Islet precursor cell (in vitro differentiated cells): ENCODE measurements at places on chromosomes 6 and 20.

DNA sequence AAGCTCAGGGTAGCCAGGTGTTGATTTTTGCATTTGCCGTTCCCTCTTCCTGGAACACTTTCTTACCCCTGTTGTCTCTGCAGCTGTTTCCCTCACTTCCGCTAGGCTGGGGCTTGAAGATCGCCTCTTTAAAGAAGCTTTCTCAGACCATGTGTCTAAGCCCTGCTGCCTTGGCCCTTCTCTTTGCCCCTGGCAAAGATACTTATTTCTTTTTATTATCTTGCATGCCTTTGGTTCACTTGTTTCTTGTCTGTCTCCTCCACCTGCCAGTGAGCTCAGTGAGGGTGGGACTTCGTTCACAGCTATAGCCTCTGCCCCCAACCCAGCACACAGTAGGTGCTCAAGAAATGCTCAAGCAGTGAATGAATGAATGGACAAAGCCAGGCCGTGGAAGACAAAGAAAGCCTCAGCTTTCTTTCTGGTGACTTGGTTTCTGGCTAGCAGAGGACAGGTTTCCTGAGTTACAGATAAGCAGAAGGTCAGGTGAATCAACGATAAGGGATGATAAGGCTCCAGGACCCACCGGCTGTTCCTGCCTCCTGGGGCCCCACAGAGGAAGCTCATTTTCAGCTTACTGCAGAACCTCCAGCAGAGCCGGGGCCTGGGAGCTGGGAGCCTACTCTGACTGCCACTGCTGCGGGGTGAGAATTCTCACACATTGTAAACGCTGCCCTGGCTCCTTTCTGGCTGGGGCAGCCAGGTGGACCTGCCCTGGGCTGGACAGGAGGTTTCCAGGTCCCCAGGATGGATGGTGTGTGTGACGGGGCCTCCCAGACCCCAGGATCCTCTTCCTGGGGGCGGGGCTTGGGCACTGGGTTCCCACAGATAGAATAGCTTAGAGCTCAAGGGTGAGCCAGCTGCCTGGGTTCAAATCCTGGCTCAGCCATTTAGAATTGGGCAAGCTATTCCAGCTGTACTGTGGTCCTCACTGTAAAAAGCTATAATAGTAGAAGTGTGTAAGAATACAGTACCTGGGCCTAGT, 29.8 kb downstream of the SNAI1 start:
- DNase-seq = no peak

GRCh38 chr6:111812060-111813038, 60.9 kb downstream of the FYN start:
- DNase-seq = peak; percentile 80

- DNase-seq = no peak
Observed at GRCh38 chr20:46946796-46947195, 52.2 kb downstream of the EYA2 start.

DNA sequence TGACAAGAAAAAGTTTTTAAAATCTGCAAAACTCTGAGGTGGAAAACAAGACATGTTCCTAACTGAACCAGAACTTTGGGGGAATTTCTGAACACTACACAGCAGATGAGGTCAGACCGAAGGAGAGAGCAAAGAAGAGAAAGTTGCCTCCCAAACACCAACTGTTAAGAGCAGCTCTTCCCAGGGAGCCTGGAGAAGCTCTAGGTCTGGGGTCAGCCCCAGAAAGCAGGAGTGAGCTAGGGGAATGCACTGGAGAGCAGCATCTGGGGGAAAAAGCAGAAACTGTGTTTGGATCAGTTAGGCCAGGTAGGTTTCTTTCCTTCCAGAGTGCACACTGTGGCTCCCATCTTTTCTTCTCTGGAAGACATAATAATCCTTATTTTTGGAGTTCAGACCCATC, 41.3 kb downstream of the FKBP5 start:
- DNase-seq = no peak

DNA sequence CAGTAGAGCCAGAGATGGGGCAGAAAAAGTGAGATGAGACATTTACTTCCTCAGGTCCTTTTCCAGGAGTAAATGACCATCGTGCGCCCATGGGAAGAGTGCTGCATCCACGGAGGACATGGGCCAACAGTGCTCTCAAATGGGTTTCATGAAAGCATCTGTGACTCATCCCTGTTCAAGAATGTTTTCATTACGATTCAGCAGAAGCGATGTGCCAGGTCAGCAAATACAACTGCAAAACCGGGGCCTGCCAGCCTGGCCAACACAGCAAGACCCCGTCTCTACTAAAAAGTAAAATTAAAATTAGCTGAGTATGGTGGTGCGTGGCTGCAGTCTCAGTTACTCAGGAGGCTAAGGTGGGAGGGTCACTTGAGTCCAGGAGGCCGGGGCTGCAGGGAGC, 125.1 kb downstream of the LY86 start:
- no peak for DNase-seq
